ENCODE measurements at places on chromosomes 11 and 22. TPM values are rescaled to one million over a fixed set of nuclear protein-coding genes. Genes with fewer than 3 reads are reported as not detected.

Gene ART1
- 1.1 TPM for total RNA-seq

Gene OSBP2
- total RNA-seq: 2.5 TPM

Gene C11orf87
- not detected for total RNA-seq

Gene DTX4
- 4.6 TPM for total RNA-seq

DNA sequence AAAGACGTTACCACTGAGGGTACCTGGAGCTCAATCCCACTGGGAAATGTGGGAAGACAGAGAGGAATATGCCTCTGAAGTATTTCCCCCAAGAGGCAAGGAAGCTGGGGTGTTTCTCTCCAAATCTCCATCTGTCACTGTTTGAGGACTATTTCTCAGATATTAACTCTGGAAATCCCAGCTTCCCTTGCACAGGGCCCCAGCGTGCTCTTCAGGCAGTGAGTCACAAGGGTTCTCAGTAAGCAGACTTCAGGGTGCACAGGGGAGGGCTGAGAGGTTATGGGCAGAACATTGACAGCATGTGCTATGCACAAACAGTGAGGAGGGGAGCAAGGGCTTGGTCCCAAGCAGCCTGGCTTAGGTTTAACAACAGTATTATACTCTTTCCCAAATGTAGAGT is 60.9 kb upstream of the EED start:
- DNase-seq: no peak

DNA sequence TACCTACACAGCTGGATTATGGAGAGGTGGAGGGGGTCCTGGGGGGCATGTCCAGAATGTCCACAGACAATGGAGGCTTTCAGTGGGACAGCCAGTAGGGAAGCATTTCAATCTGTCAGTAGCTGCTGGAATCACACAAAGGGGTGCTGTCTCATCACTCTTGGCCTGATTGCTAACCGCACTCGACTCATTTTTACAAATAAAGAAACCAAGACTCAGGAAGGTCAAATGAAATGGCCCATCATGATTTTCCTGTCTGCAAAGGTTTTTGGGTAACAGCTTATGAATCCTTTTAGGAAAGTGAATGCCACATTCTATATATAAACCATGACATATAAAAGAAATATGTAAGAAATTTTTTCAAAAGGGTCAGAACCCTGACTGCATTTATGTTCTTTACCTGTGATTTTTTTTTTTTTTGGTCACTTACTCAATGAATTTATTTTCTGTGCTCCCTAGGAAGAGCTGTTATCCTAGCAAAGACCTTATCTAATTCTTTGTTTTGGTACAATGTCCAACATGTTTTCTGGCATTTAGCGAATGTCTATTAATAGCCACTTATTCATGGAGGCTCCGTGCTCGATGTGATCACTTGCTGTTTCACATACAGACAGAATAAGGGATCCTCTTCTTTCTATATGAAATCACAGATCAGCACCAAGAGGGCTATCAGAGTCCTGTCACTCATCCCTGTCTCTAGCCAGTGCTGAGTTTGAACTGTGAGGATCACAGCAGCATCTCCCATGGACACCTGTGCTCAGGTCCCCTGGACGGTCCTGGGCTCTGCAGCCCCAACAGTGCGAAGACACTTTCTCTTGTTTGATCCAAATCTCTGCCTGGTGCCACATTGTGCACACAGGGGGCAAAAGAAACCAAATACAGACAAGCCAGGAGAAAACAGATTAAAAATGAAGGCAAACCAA is 979.7 kb downstream of the NTM start:
- no peak for DNase-seq

Gene TSPAN32
- 1.1 TPM for total RNA-seq

DNA sequence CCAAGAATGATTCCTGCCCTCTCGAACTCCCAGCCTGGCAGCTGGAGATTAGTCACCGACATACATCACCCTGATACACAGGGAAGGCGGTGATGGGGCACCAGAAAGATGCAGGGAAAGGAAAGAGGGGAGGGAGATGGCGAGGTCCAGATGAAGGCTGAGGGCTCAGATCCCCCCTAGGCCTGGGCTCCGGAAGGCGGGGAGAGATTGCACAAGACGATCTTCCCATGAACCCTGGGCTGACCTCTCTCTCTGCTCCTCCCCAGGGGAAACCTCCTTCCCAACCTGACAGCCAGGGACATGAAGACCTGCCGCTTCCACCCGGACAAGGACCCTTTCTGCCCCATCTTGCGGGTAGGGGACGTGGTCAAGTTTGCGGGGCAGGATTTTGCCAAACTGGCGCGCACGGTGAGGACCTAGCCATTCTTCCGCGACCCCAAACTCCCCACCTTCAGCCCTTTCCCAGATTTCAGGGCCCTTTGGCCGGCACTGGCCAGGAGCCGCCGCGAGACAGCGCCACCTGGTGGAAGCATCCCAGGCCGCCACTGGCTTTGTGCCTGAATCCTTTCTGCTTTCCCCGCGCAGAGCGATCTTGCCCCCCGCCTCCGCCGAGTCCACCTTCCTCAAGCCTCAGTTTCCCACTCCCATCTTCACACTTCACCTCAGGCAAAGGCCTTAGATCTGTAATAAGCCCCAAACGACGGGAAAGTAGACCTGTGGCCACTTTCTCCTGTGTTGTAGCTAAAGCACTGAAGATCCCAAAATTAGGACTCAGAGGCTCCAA is 11.5 kb downstream of the P2RX3 start:
- peak; percentile 78 for DNase-seq

DNA sequence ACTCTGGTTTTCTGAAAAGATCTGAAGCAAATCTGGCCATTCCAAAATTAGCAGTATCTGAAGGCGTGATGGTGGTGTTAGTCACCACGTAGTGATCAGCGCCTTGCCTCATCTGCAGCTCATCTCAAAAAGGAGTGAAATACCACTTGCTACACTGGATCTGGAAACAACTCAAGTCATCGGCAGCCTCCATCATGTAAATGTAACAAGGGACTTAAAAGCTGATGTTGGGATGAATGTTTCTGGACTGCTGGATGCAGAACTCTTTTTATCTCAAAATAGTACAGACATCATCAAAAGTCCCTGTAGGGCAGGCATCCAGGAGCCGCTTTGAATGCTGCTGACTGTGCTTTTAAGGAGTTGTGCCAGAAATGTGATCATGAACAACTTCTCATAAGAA is 14.1 kb upstream of the APLP2 start:
- DNase-seq: no peak

Gene CBX7
- 108 TPM for total RNA-seq

DNA sequence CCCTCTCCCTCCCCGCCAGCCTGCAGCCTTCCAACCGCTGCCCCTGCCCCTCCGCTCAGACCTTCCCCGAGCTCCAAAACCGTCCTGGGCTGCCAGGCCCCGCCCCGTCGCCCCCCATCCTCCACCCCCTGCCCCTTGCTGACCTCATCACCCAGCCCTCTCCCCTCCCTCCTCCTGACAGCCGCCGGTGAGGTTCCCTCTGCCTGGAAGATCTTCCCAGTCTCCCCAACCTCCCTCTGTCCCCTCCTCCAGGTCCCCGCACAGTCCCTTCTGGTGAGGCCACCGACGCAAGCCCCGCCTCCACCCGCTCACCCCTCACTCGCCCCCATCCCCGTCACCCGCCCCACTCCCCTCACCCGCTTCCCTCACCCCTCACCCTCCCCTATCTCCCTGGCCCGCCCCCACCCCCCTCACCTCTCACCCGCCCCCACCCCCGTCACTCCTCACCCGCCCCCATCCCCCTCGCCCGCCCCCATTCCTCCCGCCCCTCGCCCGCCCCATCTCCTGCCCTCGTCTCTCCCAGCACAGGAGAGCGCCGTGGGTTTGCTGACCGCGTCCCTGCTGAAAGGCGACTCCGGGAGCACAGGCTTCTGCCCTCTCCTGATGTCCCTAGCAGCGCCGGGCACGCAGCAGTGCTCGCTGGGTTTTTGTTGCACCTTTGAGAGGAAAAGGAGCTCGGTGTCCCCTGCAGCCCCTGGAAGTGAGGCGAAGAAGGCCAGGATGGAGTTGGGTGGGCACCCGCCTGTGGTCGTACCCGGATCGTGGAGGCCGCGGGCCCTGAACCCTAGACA is 16.4 kb upstream of the UPK3A start:
- DNase-seq: no peak

Gene OR10S1
- total RNA-seq: not detected

- DNase-seq: no peak
These were observed 17.5 kb downstream of the FAM227A start for GRCh38 chr22:38638728-38639127.

DNA sequence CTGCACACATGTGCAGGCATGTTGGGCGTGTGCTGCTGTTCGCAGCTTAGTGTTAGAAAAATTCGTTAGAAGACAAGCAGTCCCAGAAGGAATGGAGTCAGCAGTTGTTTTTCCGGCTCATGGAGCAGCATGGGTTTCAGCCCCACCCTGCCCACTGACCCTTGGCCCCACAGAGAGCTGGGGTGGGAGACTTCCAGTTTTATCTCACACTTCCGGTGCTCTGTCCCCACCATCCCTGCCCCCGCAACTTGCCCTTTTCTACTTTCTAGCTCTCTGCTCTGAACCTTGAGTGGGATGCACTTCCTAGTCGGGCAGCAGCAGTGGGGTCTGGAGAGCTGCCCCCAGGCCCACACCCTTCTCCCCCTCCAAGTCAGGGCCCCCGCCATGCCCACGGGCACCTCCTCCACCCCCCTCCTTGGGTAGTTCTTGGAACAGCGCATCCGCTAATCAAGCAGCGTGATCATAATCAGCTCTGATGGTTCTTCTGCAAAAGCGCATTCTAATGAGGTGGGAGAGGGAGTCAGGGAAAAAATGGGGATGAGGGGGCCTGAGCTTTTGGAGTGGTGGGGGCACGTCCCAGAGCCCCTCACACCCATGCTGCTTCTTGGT is 184.4 kb downstream of the CEP164 start:
- DNase-seq: no peak

- no peak for DNase-seq
These were observed 23.7 kb upstream of the SLC35F2 start for GRCh38 chr11:107882095-107882820.

GRCh38 chr11:67365736-67366444 is 7.5 kb downstream of the CLCF1 start:
- no peak for DNase-seq

Gene OR52E8
- not detected for total RNA-seq

GRCh38 chr11:67581469-67581868 is 2.1 kb upstream of the GSTP1 start:
- DNase-seq: no peak

- DNase-seq: no peak
These were observed 32.5 kb upstream of the LARGE1 start for GRCh38 chr22:33952776-33953175.

- no peak for DNase-seq
These were observed 18.1 kb downstream of the MADD start for GRCh38 chr11:47288066-47288465.

Gene HTR3A
- total RNA-seq: 4.5 TPM

GRCh38 chr11:65419460-65419771 is 3.2 kb upstream of the NEAT1 start:
- peak; percentile 77 for DNase-seq

DNA sequence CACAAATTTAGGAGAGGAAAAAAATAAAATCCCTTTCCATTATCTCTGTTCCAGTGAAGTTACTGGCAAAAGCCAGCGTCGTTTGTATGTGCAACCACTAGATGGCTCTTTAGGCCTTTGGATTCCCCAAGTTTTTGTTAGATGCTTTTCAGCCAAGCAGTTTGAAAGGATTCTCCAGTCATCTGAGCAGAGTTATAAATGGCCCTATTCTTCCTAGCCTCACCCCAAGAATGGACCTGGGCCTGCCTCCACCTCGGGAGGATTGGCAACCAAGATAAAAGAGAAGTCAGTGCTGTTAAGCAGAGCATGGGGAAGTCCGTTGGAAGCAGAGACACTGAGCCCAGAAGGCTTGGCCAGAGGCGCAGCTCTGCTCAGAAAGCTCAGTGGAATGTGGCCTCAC is 15.4 kb downstream of the FAM181B start:
- DNase-seq: no peak

Gene ADAMTS15
- total RNA-seq: 2.4 TPM

DNA sequence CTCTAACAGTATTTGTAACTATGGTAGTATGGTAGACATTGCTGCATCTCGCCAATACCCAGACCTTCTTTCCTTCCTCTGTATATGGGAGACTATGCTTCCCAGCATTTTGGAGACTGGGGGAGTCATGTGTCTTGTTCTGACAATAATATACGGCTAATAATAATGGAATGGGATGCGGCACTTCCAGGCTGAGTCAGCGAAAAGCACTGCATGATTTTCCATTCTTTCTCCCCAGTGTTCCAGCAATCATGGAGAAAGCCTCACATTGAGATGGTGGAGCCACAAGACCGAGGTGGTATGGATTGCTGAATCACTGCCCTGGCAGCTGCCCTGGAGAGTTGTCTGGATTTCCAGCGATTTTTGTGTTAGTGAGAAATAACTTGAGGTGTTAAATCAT is 77.1 kb upstream of the FIBIN start:
- no peak for DNase-seq
